ENCODE measurements at places on chromosomes 16 and 17. TPM values are rescaled to one million over a fixed set of nuclear protein-coding genes. Genes with fewer than 3 reads are reported as not detected.

DNA sequence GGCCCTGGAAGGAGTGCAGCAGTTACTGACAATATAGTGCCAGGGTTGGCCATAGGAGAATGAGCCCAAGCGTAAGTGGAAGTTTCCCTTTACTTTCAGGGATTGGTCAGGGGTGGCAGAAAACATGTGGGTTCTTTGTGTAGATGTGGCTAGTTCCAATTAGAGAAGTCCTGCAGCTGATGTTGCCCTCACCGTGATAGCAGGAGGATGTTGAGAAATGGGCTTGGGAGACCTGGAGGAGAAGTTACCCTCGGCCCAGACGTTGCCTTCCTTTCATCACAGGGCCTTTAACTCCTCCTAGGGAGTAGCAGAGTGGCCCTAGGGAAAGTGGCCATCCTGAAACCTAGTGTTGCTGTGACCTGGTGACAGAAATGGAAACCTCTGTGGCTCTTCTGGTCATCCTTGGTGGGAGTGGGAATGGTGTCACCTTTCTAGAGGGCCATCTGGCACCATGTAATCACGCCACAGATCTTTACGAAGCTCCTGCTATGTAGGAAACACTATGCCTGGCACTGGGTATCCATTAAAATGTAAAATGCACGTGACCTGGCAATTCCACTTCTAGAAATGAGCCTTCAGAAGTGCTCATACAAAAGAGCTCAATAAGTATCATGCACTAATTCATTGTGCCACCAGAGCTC, 6.7 kb downstream of the TMEM92 start:
- H3K36me3 ChIP-seq: no peaks in the 10 kb centered on the region
- no peaks in the 10 kb centered on the region for H3K27me3 ChIP-seq
- H3K27ac ChIP-seq: no peak overlapping the region
- no peak for DNase-seq

DNA sequence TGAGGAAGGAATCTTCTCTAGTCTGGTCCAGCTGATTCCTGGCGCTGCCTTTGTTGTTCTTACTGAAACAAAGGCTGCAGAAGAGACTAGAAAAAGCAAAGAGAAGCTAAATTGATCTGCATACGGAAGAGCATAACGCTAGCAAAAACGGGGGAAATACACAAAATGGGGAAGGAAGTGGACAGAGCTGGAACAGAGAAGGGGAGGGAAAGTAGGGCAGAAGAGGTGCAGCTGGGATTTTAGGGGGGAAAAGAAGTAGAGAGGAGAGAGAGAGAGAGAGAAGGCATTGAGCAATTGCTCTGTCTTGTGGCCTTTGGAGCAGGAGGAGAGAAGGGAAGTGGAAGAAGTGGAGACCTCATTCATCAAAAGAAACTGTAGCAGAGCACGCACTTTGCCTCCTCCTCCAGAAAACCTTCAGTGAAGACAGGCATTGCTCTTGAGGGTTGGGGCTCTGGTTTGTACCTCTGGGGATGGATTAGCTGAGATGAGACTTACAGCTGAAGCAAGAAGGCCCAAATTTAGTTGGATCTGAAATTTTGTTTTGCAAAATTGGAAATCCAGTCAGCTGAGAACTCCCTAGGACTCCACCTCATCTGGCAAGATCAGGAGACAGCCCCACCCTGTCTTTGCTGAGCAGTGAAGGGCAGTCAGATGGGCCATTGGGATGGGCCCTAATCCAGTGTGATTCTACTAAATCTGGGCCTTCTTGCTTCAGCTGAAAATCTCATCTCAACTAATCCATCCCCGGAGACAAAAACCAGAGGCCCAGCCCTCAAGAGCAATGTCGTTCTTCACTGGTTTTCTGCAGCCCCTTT, 55.8 kb downstream of the CDRT4 start:
- DNase-seq: no peak
- no peaks in the 10 kb centered on the region for H3K36me3 ChIP-seq
- no peak overlapping the region for H3K4me3 ChIP-seq
- no peaks in the 10 kb centered on the region for H3K27me3 ChIP-seq
- H3K4me1 ChIP-seq: no peaks in the 10 kb centered on the region

- H3K27ac ChIP-seq: no peak overlapping the region
- H3K4me1 ChIP-seq: no peaks in the 10 kb centered on the region
- H3K36me3 ChIP-seq: no peaks in the 10 kb centered on the region
- DNase-seq: no peak
Observed at GRCh38 chr16:86777381-86777946, 199.1 kb downstream of the FOXL1 start.

GRCh38 chr17:62981933-62982332, 15.9 kb downstream of the TANC2 start:
- H3K4me3 ChIP-seq: no peak overlapping the region
- no peaks in the 10 kb centered on the region for H3K27me3 ChIP-seq
- no peak for DNase-seq

OR3A3 gene
- not detected for polyA plus RNA-seq

OSBPL7 gene
- 0.51 TPM for polyA plus RNA-seq

DNA sequence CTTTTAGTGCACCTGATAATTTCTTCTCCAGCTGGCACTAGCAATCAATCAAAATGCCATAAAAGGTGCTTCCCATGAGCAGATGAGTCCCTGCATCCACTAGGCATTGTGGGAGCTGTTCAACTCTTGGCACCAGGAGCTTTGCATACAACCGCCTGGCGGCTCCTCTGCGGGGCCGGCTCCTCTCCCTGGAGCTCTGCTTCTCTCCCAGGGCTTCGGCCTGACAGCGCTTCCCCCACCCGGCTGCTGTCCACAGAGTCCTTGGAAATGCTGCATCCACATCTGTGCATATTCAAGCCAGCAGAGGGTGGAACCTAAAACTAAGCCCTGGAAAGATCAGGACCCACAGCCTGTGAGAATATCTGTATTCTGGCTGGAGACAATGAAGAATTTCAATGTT, 62.9 kb downstream of the LMF1 start:
- no peak overlapping the region for H3K27ac ChIP-seq
- peaks cover 5% of the 10 kb centered on the region for H3K36me3 ChIP-seq
- DNase-seq: no peak
- H3K4me3 ChIP-seq: no peak overlapping the region
- H3K27me3 ChIP-seq: no peaks in the 10 kb centered on the region
- no peaks in the 10 kb centered on the region for H3K4me1 ChIP-seq

- no peak for DNase-seq
- H3K4me3 ChIP-seq: no peak overlapping the region
- peaks cover 49% of the 10 kb centered on the region for H3K4me1 ChIP-seq
- H3K27ac ChIP-seq: peak overlapping the region; percentile 48
Observed at GRCh38 chr16:52497067-52497816, 49.7 kb downstream of the TOX3 start.

DNA sequence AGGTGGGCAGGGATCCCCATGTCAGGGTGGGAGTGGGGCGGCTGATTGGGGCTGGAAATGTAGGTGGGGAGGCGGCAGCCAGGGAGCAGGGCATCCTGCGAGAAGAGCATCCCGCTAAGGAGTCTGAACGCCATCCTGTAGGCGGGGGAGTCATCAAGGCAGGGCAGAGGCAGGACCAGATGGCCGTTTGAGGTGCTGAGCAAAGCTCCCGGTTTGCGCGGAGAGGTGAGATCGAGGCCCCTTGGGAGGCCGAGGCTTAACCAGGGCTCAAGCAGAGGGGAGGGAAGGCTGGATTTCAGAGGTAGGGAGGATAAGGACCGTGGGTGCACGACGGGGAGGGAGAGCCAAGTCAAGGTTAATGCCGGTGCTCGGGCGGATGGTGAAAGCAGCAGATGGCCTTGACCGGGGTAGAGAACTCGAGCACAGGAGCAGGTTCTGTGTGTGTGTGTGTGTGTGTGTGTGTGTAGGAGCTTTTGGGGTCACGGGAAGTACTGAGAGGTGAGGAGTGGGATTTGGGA, 472 bp upstream of the NME2 start:
- H3K27ac ChIP-seq: peak overlapping the region; percentile 92
- peak overlapping the region; percentile 95 for H3K4me3 ChIP-seq
- H3K36me3 ChIP-seq: peaks cover 9% of the 10 kb centered on the region
- H3K27me3 ChIP-seq: no peaks in the 10 kb centered on the region

DNA sequence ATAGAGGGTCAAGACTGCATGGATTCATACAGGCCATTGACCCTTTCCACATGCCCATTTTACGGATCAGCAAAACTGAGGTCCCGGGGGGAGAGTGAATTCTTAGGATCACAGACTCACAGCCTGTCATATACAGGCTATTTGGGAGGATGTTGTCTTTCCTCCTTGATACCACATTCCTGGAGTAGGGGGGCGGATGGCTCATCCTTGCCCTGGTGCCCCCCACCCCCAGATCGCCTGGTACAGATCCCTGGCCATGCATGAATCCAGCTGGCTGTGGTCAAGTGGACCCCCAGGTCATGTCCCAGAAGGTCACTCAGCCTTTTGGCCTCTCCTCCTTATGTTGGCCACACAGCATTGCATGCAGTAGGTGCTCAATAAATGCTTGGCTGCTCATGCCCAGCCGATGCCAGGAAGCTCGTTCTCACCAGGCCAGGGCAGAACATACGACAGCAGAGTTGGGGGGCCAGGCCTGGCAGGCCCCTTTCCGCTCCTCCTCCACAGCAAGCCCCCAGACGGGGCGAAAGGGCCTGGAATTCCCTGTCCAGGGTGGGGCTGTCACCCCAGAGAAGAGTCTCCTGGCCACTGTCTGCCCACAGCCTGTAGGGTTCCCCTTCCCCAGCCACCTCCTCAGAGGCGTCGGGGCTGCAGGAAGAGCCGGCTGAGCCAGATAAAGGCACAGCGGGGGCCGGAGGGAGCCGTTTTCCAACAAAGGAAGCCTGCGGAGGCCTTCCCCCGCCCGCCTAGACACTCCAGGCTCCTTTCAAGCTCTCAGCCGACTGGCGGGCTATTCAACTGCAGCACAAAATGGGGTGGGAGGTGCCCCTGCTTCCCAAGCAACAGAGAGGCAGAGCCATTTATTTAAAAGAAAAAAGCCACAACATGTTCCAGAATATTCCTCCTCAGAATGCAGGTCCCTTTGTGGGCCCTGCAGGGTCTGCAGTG, 215.7 kb upstream of the CIBAR2 start:
- H3K27ac ChIP-seq: no peak overlapping the region
- H3K36me3 ChIP-seq: no peaks in the 10 kb centered on the region
- H3K4me3 ChIP-seq: no peak overlapping the region

DNA sequence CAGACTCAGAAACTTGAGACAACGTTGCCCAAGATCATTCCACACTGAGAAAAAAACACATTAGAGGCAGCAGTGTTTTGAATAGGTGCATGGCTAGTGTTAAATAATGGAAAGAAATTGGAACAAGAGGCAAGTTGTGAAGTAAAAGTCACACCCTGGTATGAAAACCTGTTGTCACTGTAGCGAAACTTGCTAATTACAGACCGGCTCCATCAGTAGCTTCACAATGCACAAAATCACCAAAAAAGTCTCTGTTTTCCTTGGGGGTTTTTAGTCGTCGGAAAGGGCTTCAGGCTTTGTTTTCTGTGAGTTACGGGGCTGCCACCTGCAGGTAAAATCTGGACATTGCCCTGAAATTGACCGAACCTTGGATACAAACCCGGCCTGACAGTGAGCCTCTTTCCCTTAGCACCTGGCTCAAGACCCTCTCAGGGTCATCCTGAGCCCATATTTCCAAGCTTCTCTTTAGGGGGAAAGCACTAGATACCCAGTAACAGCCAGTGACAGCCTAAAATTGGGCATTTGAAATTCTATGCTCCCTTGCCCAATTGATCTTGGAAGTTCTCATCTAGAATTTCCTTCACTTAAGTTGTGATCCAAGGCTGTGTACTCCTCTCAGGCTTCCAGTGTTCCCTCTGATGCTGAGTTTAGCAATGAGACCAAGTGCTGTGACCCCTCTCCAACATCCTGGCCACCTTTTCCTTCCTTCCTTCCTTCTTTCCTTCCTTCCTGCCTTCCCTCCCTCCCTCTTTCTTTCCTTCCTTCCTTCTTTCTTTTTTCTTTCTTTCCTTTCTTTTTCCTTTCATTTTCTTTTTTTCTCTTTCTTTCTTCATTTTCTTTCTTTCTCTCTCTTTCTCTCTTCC, 7.2 kb upstream of the GRB2 start:
- DNase-seq: peak; percentile 77
- peaks cover 4% of the 10 kb centered on the region for H3K4me1 ChIP-seq
- H3K4me3 ChIP-seq: peak overlapping the region; percentile 5
- H3K27ac ChIP-seq: no peak overlapping the region

DNA sequence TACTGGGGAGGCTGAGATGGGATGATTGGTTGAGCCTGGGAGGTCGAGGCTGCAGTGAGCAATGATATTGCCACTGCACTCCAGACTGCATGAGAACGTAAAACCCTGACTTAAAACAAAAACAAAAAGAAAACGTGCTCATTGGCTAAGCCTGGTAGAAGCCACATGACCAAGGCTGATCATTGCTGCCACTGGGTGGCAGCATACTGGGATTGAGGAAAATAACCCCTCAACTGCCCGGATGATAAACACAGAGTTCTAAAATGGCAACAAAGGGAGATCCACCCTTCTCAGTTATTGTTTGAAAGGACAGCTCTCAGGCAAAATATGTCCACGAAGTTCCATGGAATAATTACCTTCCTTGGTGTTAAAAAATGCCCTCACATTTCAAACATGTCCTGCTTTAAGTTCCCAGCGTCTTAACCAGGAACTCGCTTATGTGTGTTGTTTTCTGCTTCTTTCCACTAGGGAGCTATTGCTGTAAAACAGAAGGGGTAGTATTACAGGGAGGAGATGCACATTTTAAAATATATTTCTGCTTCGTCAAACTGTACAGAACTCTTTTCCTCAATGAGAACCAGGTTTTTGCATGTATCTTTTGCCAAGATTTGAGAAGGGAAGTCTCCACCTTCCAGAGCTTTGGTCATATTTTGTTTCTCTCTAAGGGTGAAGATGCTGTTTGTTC, 675.3 kb downstream of the MAF start:
- H3K4me3 ChIP-seq: no peak overlapping the region
- H3K4me1 ChIP-seq: no peaks in the 10 kb centered on the region

DNA sequence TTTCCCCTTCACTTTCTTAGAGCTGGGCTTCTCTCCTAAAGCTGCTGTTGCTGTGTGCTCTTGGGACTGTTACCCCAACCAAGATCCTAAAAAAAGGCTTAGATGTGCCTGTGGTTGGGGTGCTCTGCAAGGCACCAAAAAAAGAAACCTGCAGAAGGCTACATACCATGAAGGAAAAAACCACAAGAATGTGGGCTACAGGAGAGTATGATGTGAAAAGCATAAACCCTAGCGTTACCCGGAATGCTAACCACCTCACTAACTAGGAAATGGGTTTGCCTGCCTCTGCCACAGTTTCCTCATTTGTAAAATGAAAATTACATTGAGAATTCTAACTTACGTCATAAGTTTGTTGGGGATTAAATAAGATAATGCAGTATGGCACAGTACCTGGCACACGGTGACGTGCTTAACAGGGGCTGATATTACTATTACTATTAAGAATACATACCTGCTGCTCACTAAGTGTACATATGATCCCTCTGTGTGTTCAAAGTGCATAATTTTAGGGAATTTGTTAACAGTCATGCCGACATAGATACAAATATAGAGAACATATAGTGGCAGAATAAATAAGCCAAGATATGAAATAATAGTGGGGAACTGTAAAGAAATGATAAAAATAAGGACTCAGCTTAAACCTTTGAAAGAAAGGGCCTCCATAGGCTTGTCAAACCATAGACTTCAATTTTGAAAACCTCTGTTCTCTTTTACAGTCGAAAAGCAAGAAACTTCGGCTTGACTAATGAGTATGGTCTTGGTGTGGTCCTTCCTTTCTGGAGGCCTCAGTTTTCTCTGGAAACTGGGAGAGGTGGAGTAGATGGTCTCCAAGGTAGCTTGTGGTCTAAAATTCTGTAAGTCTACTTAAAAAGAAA, 177.8 kb upstream of the TBX2 start:
- H3K36me3 ChIP-seq: no peaks in the 10 kb centered on the region
- no peaks in the 10 kb centered on the region for H3K4me1 ChIP-seq
- no peak overlapping the region for H3K4me3 ChIP-seq
- H3K27me3 ChIP-seq: no peaks in the 10 kb centered on the region
- DNase-seq: no peak
